G401 (cell line): ENCODE measurements at places on chromosomes 6 and 20. TPM values are rescaled to one million over a fixed set of nuclear protein-coding genes. Genes with fewer than 3 reads are reported as not detected.

GRCh38 chr20:3166338-3166912 lies 6.8 kb upstream of the FASTKD5 start:
- DNase-seq: no peak

- DNase-seq: no peak
These were observed 9.1 kb downstream of the PAX1 start for GRCh38 chr20:21714297-21715192.

- DNase-seq: no peak
These were observed 1.7 kb downstream of the POPDC3 start for GRCh38 chr6:105178110-105178509.

DNA sequence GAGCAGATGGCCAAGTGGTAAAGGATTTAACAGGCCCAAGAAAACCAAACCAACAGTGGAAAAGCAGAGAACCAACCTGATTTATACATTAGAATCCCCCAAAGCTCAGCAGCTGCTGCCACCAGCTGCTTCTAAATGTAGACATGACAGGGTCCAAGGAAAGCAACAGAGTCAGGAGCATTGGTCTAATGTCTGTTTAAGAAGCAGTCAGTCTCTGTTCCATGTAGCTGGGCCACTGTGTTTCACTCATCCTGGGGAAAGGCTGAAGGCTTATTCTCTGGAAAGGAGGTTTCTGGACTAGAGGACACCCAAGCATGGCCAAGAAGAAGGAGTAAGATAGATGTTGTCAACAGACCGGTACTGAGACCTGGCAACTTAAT lies 75.4 kb downstream of the TMEM244 start:
- peak; percentile 31 for DNase-seq

The HLA-DRA gene
- total RNA-seq: not detected in 2 replicates
